ENCODE measurements at places on chromosomes 4 and X.

- no peak for DNase-seq
Measured at GRCh38 chrX:118679290-118679689, 48.1 kb upstream of the IL13RA1 start.

GRCh38 chr4:56914336-56914735, 6.6 kb downstream of the REST start:
- DNase-seq: no peak

GRCh38 chr4:143641361-143641760, 59.1 kb downstream of the FREM3 start:
- no peak for DNase-seq

- DNase-seq: no peak
Measured at GRCh38 chr4:100461807-100462605, 55.8 kb downstream of the EMCN start.

DNA sequence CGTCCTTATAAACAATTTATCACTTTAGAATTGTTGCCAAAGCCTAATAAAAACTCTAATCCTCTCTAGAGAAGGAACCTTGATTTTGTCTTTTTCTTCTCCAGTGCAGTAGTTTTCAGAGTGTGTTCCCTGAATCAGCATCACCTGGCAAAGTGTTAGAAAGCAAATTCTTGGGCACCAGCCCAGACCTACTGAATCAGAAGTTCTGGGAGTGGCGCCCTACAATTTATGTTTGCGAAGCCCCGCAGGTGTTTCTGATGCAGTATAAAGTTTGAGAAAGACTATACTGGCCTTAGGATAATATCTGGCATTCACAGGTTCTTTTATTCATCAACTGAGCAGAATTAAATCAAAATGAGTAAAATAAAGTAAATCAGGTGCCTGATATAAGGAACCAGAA, 645.8 kb upstream of the ATOH1 start:
- DNase-seq: no peak

DNA sequence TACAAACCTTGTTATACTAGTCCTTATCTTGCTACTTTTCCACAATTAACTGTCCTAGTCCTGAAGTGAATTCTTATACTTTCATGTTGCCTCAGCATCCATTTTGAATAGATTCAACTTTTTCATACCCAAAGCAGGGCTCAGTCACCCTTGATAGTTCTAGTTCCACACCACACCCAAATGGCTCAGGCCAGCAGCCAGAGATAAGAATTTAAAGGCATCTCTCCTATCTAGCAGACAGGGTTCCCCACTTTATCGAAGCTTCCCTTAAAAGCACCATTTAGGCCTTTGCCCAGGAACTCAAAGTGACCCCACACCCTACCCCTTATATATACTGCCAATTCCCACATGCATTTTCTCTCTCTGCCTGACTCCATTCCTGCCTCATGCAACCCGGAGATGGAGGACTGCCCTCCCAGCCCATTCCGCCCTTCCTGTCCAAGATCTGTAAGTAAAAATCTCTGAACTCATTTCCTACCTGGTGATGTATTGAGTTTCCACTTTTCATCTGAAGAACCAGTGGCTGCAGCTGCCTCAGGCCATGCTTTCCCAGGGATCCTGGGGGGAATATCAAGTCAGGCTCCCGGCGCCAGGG, 63.7 kb upstream of the TXK start:
- DNase-seq: no peak

DNA sequence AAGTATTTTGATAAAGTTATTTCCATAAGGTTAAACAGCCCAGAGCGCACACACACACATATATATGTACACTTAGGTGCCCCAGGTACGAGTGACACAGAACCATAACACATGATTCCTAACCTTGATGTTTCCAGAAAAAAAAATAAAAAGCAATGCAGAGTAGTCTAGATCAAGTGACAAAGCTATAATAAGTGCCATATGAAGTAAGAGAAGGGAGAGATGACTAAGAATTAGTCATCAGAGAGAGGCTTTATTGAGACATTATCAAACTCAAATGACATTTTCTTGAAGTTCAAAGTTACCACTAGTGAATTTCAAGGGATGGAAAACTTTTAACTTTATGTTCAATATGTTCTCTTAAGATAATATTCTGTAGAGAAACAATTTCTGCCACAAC, 215.0 kb downstream of the HTR2C start:
- DNase-seq: no peak

GRCh38 chr4:2071912-2072867, 13.1 kb downstream of the NAT8L start:
- DNase-seq: no peak

DNA sequence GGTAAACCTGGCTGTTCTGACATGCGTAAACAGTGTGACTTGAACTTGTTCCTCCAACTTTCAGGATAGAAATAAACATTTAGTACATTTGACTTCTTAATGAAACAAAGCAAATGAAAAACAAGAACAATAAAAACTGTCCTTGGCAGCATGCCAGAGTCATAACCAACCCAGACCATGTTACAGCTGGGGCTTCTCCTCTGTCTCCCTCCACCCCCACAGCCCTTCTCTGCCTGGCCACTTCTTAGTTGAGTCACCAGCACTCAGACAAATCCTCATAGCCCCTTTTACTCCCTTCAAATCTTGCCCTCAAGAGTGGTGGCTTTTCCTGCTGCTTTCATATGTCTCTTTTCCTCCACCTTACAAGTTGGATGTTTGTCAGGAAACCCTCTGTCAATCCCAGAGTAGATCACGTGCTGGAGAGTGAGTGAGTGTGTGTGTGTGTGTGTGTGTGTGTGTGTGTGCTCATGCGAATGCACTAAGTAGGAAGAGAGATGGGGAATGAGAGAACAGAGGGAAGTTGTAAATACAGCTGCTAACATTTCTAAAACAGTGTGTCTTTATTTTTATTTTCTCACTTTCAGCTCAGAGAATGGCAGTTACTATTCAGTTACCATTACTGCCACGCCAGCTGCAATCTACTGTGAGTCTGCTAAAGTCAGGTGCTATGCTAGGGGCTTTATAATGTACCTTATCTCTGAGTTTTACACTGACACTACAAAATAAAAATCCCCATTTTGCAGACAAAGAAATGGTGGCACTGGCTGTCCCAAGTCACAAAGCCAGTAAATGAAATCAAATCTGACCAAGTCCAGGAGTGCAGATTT, 15.0 kb downstream of the SCARB2 start:
- peak; percentile 75 for DNase-seq

GRCh38 chr4:26005764-26006163, 91.7 kb downstream of the SMIM20 start:
- no peak for DNase-seq

DNA sequence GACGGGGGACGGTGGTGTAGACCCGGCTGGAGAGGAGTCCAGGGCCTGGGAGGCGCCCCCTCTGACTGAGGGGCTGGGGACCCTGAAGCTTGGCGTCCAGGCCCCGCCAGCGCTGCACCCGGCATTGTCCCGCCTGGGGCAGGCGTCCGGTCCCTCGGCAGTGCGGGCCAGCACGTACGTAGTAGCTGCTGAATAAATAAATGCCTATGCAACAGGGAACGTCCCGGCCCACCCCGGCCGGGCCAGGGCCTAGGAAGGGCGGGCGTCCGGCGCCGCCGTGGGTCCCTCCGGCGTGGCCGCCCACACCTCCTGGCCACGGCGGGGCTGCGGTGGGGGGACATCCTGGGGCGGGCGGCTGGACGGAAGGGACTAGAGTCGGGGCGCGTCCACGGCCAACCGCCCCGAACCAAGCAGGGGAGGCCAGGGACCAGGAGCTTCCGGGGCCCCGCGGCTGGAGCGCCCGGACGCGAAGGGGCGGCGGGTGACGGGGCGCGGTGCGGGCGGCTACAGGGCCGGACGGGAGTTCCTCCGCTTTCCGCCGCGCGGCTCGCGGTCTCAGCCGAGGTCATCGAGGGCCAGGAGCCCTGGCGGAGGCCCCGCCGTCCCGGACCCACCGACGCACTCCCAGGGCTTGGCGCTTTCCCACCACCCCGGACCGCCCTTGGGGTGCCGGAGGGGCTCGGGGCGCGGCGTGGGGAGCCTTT, 886 bp upstream of the WWC2 start:
- DNase-seq: no peak

DNA sequence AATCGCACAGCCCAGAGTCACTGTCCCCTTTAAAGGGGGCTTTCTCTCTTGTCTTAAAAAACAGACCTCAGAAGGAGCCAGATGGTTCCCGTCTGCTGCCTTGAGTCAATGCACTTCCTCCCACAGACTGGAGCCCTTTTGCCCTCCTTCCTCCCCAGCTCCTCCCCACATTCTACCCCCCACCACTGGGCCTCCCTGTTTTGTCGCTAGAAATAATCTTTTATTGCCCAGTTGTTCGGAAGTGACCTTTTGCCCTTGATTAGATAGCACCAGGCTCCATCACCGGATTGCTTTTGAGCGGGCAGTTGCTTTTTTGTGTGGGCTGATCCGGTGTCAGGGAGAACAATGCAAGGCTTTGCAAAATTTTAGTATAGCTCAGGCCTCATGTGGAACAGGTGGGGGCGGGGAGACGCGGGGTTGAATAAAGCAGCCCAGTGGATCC, 47.7 kb downstream of the SPRY1 start:
- peak; percentile 53 for DNase-seq

GRCh38 chrX:9293903-9294302, 171.0 kb upstream of the TBL1X start:
- no peak for DNase-seq

- DNase-seq: no peak
Measured at GRCh38 chr4:38582889-38583470, 81.0 kb upstream of the KLF3 start.

DNA sequence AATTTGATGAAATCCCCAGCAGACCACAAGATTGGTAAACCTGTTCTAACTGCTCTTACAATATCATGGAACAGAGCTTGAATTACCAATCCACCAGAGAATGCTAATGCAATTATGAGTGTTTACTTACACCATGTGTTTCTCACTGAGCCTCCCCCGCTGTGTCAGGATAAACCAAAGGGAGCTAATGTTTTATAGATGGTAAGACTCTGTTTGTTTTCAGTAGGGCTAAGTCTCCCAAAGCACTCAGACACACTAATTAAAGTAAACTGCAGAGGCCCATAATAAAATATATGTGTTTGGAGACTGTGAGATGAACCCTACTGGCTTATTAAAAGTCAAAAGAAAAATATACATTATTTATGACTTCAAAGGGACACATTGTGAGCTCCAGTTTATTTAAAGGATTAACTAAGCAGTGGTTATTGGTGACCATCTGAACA, 261.7 kb upstream of the FAM241A start:
- DNase-seq: no peak

DNA sequence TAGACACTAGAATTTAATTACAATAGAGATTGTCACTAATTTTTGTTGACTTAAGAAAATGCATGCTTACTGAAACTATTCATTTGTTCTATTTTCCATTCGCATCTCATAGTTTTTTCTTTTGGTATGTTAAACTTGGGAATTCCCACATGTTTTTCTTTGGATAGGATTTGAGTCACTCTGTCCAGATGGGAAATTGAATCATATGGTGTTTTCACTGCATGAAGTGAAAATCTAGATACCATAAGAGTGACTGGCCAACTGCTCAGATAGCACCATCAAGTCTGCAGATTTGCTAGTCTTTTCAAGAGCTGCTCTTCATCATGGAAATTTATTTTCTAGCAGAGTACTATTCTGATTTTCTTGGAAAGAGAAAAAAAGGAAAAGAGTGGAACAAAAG, 172.6 kb downstream of the FAM47B start:
- no peak for DNase-seq

DNA sequence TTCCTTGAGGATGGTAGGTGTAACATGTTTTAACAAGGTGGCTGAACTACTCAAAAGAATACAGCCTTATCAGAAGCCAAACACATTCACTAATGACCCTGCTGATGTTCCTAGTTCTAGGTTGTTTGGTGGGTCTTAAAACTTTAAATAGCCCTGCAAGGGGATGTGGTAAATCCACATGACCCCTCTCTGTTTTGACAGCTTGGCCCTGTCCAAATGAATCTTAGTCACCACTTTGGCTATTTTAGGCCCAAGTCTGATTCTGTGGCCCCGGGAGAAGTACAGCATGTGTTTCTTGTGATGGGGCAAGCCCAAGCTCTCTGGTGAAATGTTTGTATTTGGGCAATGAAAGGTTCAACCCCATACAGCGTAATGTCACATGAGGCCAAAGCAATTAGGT, 54.5 kb upstream of the GPR34 start:
- DNase-seq: peak; percentile 1

GRCh38 chrX:138708268-138708667, 3.2 kb downstream of the FGF13 start:
- DNase-seq: no peak

DNA sequence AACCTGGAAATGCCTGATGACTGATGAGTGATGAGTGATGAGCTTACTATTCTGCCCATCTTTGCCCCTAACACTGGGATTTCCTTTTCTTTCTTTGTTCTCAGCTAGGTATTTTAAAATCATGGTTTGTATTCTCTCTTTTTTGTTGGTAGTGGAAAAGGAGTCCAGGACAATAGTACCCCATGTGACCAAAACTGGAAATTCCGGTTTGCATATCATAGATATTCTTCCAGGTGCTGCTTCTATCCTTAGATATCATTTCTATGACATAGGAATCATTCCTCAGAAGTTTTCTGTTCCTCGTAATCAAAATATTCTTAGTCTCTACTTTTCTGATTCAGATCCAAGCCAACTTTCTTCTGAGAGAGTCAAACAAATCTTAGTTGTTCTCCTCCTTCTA, 320.5 kb upstream of the TET2 start:
- no peak for DNase-seq

DNA sequence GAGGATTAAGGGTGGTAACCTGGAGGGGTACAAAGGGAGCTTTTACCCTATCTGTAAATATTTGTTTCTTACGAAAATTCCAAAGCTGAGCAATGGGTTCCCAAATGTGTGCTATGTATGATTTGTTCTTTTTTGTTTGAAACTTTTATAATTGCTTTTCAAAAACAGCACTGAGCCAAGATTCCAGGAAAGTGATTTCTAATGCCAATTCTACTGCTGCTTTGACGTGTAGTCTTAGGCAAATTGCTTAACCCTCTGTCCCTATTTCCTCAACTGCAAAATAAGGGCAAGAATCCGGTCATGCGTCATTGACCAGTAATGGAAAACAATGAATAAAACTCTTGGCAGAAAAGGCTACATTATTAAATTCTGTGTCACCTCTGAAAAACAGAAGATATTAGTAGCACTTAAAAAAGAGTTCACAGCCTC, 454.7 kb downstream of the IL15 start:
- peak; percentile 41 for DNase-seq

Measured in HFF-Myc (cell line).